ENCODE measurements at places on chromosomes 7 and 10.

GRCh38 chr7:85927226-85927625 lies 716.5 kb upstream of the GRM3 start:
- DNase-seq = no peak

DNA sequence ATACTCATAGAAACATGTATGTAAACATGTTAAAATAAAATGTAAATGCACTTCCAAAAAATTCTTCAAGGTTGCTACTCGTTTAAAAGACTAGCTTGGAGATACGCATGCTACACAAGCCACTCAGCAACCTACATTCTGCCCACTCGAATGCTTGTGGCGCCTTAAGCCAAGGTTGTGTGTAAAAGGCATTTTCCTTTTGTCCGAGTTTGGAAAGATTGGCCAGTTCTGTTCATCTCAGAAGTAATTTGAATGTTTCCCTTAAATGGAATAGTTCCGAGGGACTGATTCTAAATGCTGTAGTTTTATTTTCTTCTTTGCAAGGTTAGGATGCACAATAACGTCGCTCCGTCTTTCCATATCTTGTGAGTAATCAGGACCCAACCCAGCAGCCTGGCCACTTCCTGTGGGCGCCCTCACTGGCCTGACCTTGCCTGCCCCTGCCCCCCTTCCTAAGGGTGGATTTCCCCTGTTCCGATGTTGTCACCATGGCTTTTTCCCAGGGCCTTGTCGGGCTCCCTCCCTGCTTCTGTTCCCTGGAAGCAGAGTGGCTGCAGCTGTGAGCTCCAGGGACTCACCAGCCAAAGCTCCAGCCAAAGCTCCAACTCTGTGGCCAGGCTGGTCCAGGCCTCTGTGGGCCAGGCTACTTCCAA lies 70.6 kb downstream of the PTPRE start:
- DNase-seq = no peak

DNA sequence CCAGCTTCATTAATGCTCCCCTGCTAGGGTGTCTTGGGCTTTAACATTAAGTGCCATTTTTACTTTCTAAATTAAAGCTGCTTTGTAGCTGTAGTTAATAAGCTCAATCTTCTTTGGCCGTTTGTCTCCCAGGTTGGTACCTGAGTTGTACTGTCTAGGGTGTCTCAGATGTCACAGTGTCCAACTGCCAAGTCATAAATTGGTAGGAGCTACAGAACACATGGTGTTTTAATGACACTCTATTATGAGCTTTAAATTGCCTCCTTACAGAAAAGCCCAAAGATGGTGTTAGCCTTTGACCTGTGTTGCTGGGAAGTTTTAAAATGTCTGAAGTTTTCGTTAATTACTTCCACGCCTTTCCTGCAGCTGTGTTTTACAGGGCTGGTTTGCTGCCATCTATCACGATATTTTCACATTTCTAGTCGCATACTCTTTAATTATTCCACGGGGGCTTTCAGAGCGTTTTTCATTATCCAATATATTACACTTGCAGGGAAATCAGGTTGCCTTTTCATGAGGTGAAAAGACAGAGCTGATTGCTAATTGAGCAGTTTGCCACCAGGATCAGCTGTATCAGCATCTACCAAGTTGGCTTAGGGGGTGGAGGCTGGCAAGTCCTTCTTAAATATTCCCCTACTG lies 247.8 kb upstream of the PLPP4 start:
- DNase-seq = no peak

DNA sequence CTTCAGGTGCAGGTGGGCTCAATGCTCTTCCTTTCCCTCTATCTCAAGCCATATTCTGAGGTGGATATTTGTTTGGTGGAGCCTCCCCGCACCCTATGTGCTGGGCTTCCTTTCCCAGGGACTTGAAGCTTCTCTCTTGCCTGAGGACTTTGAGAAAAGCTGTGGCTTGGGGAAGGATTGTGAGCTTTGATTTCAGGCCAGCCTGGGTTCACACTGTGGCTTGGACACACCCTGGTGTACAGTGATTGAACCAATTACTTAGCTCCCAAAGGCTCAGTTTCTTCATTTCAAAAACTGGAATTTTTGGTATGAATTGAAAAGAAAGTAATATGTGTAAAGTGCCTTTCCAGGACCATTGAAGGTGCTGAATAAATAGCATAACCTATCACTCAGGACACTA lies 224.5 kb upstream of the GLI3 start:
- DNase-seq = no peak

DNA sequence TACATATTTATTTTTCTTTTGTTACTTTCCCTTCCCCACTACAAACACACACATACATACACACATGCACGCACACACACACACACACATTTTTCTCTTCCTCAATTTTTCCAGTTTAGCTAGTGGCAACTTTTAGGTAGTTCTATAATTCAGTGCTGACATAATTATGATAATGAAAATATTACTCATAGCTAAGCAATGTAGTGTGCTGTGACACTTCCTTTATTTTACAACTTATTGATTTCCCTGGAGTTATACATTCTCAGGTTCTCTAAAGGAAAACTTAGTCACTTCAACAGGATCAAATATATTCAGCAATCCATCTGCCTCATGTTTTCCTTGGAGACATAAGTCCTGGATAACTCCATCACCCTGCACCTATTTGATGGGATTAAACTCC lies 151.6 kb downstream of the CACNA2D1 start:
- DNase-seq = no peak

DNA sequence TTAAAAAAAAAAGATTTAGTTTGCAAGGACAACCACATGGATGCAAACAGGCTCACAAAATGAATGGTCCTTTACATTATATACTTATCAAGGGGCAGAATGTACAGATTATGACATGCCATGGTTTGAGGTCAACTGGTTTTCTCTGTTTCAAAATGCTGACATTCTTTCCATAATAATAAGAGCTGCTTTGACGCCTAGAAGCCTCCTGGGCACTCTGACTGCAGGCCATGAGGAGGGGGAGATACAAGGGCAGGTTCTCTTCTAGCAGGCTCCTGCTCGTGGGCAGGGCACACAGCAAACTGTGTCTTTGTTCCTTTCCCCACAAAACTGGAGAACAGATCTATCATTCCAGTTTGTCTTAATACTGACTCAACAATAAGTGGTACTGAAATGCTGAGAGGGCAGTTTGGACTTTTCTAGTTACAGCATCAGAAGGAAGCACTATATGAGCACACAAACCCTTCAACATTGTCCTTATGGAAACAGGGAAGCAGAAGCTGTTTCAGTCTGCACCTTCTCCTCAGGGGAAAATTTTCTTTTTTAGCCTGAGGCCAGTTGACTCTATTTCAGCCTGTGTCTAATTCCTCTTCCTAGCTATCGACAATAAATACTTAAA lies 314.9 kb upstream of the AOAH start:
- no peak for DNase-seq

DNA sequence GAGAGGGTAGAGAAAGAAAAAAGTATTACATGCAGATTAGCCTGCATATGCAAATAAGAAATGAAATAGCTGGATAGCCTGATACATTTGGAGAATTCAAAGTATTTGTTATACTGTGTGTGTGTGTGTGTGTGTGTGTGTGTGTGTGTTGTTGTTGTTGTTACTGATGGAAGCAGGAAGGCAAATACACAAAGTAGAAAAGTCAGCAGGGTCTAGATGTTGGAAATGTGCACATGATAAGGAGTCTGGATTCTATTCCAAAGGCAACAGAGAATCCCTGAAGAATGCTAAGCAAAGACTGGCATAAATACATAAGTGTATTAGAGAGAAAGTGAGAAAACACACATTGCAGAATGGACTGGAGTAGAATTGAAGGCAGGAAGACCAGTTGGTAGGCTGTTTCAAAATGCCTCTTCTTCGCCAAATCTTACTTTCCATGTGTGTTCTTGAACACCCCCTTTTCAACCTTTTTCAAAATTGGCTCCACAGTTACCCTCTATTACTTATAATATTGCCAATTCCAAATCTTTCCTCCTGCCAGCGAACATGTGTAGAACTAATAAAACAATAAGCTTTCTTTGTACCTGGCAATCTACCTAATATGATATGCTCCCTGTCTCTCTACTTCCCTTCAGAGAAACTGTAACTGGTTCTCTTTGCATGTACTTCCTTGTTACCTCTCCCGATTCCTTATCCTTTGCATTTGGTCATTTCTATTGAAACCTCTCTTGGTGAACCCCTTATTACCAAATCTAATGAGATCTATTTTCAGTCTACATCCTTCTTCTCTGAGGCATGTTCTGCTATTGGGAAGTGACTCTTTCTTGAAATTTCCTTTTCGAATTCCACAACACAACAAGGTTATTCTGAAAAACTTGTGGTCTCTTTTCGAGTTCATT lies 6.2 kb downstream of the CPED1 start:
- no peak for DNase-seq

DNA sequence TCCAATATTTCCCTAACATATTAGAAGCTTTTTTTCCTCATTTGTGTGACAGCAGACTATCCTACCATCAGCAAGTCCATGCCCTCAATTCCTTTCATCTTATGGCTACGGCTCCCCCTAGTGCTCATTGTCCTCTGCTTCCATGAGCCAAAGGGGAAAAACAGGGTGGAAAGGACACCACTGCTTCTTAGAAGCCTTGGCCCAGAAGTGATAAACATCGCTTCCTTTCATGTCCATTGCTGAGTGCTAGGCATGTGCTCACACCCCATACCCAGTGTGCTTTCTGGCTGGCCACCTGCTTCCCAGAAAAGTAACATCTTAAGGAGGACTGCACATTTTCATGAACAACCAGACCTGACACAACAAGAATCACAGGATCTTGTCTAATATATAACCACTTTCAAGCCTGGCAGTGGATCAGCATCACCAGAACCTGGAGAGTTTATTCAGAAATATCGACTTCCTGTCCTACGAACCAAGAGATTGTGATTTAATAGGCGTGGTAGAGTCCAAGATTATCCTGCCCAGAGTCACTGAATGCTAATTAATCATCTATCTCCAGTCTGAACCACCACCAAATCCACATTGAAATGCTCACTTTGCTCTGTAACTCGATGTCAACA lies 650.5 kb upstream of the SORCS1 start:
- DNase-seq = peak; percentile 33

- DNase-seq = peak; percentile 62
Measured at GRCh38 chr10:68560186-68560942, at the start of gene TET1. TSS of gene TET1 (plus strand) at chr10:68560337. CDS start at chr10:68572339, 12,002 bp downstream.

DNA sequence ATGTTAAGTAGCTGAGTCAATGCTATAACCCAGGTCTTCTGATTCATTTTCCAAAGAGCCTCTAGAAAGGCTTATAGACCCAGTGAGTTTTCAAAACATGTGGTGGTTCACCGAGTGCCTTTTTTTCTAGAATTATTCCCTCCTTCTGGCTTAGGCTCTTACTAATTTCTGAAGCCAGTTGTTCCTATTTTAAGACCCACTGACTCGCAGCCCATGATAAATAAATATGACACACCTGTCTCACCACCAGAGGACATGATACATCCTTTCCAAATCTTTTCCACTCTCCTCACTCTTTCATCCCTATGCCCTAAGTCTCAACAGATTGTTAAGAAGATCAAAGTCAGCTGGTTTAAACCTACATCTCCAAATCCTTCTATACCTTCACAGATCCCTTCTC lies 126.0 kb upstream of the WNT16 start:
- no peak for DNase-seq

DNA sequence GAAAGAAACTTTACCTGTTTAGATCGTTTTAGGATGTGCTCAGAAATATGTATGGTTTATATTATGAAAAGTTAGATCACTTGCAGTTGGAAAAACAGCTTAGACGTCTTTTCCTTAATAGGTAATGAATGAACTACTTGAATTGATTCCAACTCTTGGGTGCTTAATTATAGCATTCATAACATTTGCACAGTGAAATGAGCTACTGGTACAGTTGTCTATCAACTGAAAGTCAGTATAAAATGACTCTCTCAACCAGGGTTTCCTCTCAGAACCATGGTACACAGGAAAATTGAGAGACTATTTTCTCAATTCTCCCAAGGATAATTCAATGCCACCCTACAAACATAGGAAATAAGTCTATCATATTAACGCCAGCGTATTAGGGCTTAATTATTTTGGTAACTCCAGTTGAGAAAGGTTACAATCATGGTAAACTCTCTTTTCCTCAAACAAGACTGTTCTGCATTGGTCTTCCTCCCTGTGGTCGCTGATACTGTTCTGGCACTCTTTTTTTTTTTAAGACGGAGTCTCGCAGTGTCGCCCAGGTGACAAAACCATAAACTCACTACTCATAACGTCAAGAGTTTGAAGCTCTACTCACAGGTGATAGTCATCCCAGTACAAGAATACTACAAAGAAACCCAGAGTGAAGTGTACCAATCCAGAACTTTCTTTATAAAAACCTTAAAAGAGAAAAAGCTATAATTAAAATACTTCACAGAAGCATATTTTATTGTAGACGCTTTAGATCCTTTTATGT lies 2.0 kb downstream of the ANLN start:
- peak; percentile 41 for DNase-seq

DNA sequence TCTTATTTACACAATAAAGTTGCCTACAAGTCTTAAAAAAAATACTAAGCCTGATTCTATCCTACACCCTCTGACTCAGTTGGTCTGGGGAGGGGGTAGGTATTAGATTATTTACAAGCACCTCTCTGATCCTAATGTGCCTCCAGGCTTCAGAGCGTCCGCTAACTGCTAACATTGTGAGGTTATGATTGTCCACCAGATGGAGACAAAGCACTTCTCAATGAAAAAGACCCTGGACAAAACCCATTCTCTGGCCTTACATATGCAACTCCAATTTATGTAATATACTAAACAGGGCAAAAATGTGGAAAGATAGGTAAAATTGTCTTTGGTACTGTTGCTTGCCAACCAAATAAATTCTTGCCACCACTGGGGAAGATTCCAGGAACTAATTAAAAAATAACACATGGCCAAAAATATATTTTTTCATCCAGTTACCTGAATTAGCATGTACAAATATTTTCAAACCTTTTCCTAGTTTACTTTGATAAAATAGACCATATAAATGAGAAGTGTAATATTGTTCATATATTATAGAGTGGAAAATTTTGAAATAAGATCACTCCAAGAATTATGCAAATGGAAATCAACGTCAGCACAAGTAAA lies 92.4 kb downstream of the KIF20B start:
- peak; percentile 55 for DNase-seq

GRCh38 chr7:112587504-112587903 lies 106.7 kb downstream of the LSMEM1 start:
- DNase-seq = no peak

DNA sequence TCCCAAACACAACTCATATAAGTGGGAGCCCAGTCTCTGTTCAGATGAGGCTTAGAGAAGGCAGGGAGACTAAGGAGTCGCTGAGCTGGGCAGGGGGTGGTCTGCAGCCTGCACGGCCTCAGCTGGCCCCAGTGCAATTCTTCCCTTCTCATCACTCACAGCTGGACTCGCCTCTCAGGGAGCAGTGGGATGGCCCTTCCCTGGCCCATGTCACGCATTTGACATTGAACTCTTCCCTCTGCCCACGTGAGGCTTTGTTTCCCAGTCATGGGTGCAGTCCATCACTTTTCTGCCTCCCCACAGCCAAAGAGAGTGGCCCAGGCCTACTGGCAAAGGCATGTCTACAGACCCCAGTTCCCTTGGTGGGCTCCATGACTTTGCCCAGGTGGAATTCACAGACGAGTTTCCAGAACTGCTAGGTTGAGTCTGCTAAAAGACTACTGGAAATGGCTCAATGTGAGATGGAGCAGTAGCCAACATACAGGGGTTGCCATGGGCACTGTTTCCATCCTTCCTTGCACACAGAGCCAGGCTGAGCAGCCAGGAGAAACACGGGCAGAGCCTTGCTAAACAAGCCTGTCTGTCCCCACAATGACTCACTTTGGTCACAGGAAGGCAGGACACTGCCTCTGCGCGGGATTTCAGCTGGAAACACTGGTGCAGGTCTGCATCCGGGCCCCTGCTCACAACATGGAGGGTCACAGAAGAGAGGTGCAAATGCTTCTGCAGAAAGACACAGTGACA lies 90.1 kb downstream of the OAT start:
- DNase-seq = no peak

Measured in GM13976 (cell line).